ENCODE measurements at places on chromosomes 1 and 21. TPM values are rescaled to one million over a fixed set of nuclear protein-coding genes. Genes with fewer than 3 reads are reported as not detected.
A peak's percentile ranks its signal among the peaks of the same experiment; 100 is the strongest.

- no peak for DNase-seq
These were observed 207.7 kb upstream of the CAMK1G start for GRCh38 chr1:209375671-209376365.

- DNase-seq = no peak
These were observed 610.1 kb upstream of the NEGR1 start for GRCh38 chr1:72892461-72892860.

DNA sequence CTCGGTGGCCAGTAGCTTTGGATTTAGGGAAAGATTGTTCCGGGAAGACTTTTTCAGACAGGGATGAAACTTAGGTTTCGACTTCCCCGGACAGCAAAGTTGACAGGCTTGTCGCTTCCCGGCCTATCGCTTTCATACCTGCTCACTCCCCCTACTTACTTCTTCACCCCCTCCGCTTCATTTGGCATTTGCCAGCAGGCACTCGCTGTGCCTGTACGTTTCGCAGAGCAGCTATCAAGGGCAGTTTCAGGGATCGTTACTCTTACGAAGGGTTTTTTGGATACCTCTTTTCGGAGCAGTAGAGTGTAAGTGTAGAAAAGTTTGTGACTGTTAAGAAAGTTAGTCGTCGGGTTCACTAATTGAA, 393 bp downstream of the BLZF1 start:
- no peak for DNase-seq

- no peak for DNase-seq
These were observed 198.6 kb upstream of the EDN2 start for GRCh38 chr1:41682845-41683625.

The CLCNKA gene
- not detected for total RNA-seq

The DNALI1 gene
- total RNA-seq = 6.3 TPM

GRCh38 chr1:157155658-157156057, 17.5 kb upstream of the ETV3 start:
- no peak for DNase-seq

DNA sequence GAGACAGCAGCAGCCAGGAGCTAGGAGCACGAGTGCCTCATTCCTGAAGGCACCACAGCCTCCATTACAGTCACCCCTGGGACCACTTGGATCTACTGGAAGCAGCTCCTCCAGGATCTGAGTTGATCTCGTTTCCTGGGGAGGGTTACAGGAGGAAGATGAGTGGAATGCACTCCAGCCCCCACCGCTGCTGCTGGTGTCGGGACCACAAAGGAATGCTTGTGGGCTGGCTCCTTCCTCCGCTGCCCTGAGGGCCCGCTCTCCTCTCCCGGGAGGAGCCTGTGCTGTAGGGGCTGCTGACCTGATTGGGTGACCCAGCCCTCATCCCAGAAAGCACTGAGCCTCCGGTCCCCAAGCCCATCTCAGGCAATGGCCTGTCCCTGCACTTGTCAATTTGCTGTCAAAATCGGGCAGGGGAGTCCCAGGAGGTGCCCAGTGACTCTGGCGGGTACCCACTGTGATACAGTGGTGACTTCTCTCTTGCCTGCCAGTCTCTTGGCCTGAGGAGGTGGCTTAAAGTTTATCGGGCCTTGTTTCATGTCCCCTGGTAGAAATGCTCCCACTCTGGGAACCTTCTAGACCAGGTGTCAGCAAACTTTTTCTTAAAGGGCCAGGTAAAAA, 23.1 kb downstream of the IL10RB start:
- no peak for DNase-seq

DNA sequence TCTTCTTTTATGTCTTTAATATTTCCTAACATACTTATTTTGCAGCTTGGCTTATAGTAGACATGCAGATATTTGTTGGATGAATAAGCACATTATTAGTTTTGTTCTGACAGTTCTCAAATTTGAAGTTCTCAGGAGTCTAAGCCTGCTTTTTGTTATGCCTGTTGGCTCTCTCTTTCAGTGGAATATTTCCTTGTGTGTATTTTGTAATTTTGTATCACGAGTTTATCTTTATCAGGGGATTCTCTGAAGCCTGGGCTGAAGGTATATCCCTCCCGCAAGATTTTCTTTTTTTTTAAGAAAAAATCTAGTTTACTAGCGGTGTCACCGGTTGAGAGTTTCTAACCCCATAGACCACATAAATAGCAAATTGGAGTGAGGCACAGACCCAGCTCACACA, 105.9 kb downstream of the RGL1 start:
- DNase-seq = no peak

GRCh38 chr1:208034135-208034534, 123.2 kb upstream of the CD34 start:
- DNase-seq = no peak

GRCh38 chr1:160681066-160681890, 30.3 kb downstream of the CD48 start:
- DNase-seq = peak; percentile 41

The IL20 gene
- total RNA-seq = not detected

The RHCE gene
- not detected for total RNA-seq

DNA sequence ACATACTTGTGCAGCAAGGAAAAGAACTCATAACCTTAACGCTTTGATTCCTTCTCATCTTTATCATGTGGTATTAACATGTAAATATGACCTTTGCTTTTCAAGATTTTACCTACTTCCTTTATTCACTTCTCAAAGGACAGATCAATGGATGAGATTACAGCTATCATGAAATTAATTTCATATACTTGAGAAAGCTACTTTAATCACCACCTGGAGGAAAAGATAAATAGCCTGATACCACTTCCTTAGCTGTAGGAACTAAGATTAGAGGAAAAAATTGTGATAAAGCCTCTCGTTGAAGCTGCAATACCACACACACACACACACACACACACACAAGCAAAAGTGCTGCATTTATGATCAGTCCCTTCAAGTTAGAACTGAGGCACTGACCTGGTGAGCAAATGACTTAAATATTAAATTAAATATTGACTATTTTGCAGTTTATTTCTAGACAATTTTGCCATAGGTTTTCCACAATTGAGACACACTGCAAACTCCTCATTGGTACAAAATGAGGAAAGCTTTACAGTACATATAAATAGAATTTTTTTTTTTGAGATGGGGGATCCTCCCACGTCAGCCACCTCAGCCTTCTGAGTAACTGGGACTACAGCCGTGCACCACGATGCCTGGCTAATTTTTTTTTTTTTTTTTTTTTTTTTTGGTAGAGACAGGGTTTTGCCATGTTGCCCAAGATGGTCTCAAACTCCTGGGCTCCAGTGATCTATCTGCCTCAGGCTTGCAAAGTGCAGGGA, 27.2 kb upstream of the DMRTB1 start:
- no peak for DNase-seq

All from tibial nerve (tissue), 4 donors.